H1 (cell line): ENCODE measurements at places on chromosomes 1 and 21.

DNA sequence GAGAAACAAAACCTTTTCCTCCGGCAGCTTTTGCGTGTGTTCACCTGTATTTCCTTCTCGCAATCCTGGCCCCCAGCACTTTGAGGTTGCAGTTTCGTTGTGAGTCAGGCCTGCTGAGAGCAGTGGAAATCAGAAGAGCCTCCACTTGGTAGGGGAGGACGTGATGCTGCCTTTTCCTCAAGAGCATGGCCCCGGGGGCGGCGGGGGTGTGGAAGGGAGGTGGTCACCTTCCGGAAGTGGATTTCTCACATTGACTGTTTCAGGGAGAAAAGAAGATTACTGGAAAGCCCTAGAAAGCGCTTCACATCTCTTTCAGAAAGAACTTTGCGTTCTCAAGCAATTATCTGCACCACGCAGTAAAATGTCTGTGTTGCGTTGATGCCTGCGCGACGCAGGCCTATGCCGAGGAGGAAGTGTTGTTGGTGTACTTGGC lies 12.2 kb upstream of the IL10 start:
- DNase-seq: no peak

DNA sequence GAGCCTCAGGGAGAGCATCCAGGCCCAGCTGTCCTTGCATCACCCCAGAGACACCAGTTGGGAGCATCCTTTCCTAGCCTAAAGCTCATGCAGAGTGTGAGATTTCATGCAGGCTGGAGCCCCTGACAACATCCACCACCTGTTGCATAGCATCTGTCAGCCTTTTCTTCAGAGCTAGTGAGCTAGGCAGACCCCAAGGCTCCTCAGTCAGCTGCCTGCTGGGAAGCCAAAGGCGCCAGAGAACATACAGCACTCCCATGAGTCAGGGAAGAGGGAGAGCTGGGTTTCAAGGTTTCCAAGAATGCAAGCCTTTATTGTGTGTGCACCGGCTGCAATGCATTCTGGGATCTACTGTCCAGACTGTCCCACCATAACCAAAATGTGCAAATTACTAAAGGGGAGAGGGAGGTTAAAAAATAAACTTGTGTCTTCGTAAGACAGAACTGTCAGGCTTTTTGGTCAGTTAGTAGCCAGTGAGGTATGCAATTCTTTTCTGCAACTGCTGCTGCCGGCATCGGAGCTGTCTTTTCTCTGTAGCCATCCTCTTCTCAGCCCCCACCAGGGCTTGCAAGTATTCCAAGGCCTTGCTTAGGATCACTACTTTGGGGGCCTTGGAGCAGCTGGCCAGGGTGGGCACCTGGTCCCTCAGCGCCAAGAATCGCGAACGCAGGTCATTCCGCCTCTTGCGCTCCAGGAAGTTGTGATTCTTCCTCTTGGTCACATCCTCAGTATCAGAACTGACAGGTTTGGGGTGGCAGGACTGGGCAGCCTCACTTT lies 4.6 kb downstream of the MYCL start:
- DNase-seq: no peak

DNA sequence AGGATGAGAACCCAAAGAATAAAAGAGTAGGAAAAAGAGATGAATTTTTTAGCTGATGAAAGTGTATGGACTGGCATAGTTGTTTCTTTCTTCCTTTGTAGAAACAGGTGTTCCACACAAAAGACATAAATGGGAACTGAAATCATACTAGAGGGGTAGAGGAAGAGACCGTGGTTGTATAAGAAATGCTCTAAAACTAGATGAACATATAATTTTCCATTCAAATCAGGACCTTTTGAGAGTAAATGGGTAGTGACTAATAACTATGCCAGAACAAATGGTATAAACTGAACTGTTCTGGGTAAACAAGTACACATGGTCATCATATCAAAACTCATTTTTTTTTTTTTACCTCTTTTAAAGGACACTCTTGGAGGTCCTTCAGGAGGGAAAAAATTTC lies 344.2 kb downstream of the VAV3 start:
- no peak for DNase-seq

GRCh38 chr21:46435786-46436227 lies 22.9 kb upstream of the DIP2A start:
- no peak for DNase-seq

GRCh38 chr1:20105856-20106255 lies 13.5 kb downstream of the PLA2G2D start:
- DNase-seq: no peak

GRCh38 chr1:4307911-4308545 lies 346.4 kb upstream of the AJAP1 start:
- no peak for DNase-seq

DNA sequence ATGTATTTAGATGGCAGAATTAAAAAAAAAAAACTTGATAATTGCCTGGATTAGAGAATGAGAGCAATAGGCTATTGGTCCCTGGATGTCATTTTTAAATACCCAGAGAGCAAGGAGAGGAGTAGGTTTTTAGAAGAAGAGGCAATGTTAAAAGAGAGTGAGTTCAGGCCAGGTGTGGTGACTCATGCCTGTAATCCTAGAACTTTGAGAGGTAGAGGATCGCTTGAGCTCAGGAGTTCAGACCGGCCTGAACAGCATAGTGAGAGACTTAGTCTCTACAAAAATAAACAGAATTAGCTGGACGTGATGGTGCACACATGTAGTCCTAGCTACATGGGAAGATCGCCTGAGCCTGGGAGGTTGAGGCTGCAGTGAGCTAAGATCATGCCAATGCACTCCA lies 15.9 kb upstream of the MUTYH start:
- DNase-seq: no peak

DNA sequence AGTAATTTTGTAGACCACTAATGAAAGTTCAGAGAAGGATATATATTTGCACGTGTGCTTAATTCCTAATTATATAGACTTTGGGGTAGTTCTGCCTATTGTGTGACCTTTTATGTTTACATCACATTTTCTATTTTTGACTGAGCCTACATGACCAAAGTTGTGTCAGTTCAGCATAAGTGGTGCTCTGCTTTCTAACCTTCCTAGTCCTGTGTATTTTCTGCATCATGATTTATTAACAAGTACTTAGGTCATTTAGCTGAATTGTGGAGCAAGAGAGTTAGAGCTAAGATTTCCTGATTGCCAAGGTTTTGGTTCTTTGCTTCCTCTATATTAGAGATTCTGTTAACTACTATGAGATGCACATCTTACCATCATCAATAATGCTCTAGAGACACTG lies 176.0 kb downstream of the C1orf21 start:
- DNase-seq: no peak

DNA sequence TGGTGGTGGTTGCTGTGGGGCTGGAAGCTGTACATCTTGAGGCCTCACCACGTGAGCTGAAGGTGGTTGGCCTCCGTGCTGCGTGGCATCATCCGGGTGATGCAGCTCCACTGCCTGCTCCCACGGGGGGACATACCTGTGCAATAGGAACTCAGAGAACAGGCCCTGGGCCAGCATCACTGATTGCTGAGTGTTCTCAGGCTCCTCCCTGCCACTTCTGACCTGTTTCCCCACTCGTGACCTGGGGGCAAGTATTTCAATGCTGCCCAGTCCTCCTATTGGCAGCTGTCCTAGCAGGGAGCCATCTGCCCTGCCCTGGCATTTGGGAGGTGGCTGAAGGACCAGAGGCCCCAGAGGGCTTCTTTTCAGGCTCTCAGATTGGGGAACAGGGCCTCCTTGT lies 26.1 kb downstream of the PTPRF start:
- no peak for DNase-seq

DNA sequence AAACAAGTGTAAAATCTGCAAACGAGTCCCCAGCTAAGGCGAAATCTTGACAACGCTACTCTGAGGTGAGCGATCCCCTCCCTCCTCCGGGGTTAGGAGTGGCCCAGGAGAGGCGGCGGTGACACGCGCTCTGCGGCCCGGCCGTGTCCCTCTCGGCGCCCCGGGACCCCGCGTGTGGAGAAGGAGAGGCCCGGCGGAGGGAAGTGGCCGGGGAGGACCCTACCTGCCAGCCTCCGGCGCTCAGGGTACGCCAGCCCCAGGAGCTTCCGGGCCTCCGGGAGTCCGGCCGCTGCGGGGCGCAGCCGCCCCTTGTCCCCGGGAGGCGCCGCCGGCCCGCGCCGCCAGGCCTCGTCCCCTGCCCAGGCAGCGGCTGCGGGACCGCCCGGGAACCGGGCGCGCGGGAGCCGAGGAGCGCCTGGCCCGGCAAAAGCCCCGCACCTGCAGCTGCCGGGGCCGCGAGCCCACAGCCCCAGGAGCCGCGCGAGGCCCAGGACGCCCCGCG lies 543 bp downstream of the ABCB10 start:
- DNase-seq: peak; percentile 70

DNA sequence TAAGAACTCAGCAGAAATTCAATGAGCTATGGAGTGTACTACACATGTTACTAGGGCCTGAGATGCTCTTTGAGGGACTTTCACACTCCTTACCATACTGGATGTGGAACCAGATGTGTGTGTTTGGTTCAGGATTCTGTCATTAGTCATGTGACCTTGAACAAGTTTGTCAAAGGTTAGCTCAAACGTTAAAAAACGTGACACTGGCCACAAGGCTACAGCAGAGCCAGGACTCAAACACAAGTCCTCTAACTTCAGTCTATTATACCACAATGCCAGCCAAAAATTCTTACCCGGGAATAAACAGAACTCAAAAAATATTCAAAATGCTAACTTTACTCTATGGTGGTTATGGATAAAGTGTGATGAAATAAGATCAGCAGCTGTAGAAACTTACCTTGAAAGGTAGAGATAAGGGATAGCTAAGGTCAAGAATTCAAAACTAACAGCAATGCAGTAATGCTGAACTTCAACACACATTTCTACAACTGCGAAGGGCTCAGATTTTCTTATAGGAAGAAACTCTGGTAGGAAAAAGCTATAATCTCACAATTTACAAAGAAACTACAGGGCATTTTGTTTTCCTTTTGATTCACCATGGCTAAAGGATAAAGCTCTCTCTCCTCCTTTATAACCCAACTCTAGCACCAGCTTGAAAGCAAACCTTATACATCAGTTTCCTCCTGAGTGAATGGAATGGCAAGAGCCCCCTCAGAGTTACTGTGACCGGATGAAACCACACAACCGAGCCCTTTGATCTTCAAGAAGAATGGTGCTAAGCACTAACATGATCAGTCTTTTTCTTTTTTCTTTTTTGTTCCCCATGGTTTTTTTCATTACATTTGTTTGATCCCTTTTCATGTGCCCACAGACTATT lies 233.9 kb downstream of the SLC45A1 start:
- DNase-seq: no peak

- peak; percentile 92 for DNase-seq
These were observed 123.9 kb upstream of the VAMP3 start for GRCh38 chr1:7646981-7647901.

DNA sequence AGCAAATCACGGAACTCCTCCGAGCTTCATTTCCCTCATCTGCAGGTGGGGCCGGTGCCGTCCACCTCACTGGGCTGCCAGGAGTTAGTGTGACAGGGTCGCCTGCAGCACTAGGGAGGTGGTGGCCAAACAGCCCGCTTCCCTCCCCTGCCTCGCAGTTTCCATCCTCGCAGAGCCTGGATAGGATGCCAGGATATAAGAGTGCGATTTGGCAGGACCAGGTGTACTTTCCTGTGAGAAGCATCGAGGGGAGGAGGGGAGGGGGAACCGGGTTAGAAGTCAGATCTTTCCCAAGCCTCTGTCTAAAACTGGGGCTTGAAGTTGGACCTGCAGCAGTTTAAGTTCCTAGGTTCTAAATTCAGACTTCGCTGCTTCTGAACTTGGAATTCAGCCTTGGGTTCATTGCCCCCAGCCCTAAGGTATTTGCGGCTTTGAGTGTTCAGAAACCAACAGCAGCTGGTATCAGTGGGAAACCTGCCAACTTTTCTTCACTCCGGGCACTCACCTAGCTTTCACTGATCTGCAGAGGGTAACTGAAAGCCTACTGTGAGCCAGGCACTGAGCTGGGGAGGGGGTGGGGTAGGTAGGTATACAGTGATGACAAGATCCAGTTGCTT lies 1.7 kb upstream of the JUN start:
- peak; percentile 68 for DNase-seq

DNA sequence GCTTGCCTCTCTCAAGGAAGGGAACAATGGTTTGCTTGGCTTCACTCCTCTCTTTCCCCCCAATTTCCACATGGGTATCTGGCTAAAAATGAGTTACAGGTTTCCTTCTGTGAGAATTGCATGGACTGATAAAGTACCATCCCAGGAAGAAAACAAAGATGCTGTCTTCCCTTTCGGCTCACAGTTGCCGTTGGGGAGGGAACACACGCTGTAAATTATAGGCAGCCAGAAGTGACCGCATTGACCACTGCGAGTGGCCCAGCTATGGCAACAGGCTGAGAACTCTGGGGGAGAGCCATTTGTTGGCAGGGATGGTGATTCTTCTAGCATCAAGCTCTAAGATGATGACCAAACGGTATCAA lies 2.9 kb downstream of the RUNX1 start:
- DNase-seq: no peak

- no peak for DNase-seq
These were observed 7.2 kb downstream of the SPTA1 start for GRCh38 chr1:158679289-158679688.

DNA sequence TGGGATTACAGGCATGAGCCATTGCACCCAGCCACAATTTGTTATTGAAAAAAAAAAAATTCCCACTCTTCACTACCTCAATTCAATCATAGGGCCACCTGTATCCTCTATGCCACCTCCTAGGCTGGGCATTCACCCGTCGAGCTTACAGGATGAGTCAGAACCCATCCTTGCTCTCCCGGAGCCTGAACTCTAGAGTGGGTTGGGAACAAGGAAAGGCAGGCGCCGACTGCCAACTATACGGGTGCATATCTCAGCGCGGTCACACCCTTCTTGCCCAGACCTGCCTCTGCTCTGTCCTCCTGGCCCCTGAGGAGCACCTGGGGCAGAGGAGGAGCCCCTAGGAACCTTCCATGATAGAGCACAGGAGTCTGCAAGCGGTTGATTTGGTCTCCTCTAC lies 21.4 kb upstream of the LBR start:
- DNase-seq: no peak

GRCh38 chr1:205706601-205707502 lies 26.5 kb upstream of the SLC45A3 start:
- no peak for DNase-seq

DNA sequence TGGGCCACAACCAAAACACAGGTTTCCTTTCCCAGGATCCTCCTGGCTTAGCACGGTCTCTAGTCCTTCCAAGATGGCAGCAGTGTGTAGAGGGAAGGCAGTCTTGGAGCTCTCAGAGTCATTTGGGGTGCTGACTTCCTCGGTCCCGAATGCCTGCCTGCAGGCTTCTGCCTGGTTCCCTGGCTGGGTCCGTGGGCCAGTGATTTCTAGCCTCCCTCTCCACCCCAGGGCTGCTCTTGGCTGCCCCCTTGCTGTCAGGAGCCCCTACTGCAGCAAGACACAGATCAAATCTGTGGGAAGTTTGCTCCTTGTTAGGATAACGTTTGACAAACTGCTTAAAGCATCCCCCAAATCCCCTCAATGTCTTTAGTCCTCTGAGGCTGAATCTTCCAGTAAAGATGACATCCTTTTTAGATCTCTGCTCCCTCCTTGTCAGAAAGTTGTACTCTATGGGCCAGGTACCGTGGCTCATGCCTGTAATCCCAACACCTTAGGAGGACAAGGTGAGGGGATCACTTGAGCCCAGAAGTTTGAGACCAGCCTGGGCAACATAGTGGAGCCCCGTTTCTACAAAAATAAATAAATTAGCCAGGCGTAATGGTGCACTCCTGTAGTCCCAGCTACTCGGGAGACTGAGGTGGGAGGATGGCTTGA lies 272.5 kb downstream of the RRAGC start:
- DNase-seq: peak; percentile 46
